ENCODE measurements at places on chromosomes 6 and 20. TPM values are rescaled to one million over a fixed set of nuclear protein-coding genes. Genes with fewer than 3 reads are reported as not detected.

GRCh38 chr6:133969285-133969920 is 16.4 kb downstream of the TBPL1 start:
- H3K27me3 ChIP-seq, result no peaks in the 10 kb centered on the region
- no peaks in the 10 kb centered on the region for H3K36me3 ChIP-seq
- H3K27ac ChIP-seq, result no peak overlapping the region
- no peak overlapping the region for H3K4me3 ChIP-seq

The CST4 gene
- total RNA-seq, result not detected

DNA sequence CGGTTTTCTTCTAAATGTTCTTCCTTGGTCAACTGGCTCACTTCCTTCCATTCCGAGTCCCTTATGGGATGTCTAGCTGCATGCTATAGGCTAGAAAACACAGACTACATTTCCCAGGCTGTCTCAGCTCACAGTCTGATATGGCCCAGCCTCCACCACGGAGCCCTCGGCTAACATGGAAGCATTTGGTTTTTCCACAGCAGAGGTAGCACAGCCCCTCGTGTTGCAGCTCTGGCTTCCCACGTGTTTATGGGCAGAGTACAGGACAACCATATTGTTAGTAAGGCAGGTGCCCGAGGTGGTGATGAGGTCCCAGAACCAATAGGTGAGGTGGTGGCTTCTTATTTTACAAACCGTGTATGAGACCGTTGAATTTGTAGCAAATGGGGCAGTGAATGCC is 8.7 kb downstream of the GPLD1 start:
- no peaks in the 10 kb centered on the region for H3K4me1 ChIP-seq
- no peak for DNase-seq
- no peak overlapping the region for H3K27ac ChIP-seq
- no peaks in the 10 kb centered on the region for H3K27me3 ChIP-seq
- no peaks in the 10 kb centered on the region for H3K36me3 ChIP-seq

DNA sequence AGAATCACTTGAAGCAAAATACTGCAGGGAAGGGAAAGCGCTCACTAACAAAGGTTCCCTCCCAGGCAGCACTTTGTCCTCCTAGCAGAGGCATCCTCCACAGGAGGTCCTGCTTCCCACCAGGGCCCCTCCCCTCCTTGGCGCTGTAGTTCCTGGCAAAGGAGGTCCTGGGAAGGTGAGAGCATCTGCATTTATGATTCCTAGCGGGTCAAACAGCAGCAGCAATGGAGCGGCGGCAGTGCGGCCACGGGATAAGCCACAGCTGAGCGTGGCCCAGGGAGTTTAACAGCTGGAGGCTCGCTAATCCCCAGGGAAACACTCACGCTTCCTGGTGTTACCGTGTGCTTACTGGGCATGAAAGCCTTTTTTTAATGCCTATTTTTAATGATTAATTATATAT is 185.8 kb downstream of the TTLL2 start:
- H3K36me3 ChIP-seq, result no peaks in the 10 kb centered on the region
- H3K27me3 ChIP-seq, result no peaks in the 10 kb centered on the region
- H3K27ac ChIP-seq, result no peak overlapping the region

- no peak overlapping the region for H3K4me3 ChIP-seq
- H3K36me3 ChIP-seq, result no peaks in the 10 kb centered on the region
- H3K27ac ChIP-seq, result no peak overlapping the region
- peaks cover 16% of the 10 kb centered on the region for H3K4me1 ChIP-seq
Measured at GRCh38 chr6:160933256-160933655, 58.3 kb upstream of the MAP3K4 start.

GRCh38 chr6:166379800-166380199 is 2.9 kb downstream of the MPC1 start:
- no peak overlapping the region for H3K4me3 ChIP-seq
- no peaks in the 10 kb centered on the region for H3K36me3 ChIP-seq
- no peaks in the 10 kb centered on the region for H3K27me3 ChIP-seq
- no peak for DNase-seq

GRCh38 chr6:129929433-129929832 is 68.3 kb upstream of the TMEM244 start:
- DNase-seq, result no peak
- H3K27ac ChIP-seq, result no peak overlapping the region
- H3K27me3 ChIP-seq, result no peaks in the 10 kb centered on the region
- no peaks in the 10 kb centered on the region for H3K4me1 ChIP-seq
- no peaks in the 10 kb centered on the region for H3K36me3 ChIP-seq
- H3K4me3 ChIP-seq, result no peak overlapping the region
